Activated CD4-positive, alpha-beta T cell treated with anti-CD3 and anti-CD28 coated beads, Interleukin-10, Interleukin-2, amounts not matched to agents 100 ng/mL and 50 ng/mL, durations not matched to agents 16 hours and 8 hours (primary cell): ENCODE measurements at places on chromosomes 7 and 10.

GRCh38 chr10:104043185-104043830 lies 42.4 kb downstream of the COL17A1 start:
- DNase-seq = no peak

GRCh38 chr10:73576890-73577591 lies 14.1 kb downstream of the USP54 start:
- DNase-seq = no peak

GRCh38 chr7:125396466-125397151 lies 467.0 kb upstream of the POT1 start:
- no peak for DNase-seq

DNA sequence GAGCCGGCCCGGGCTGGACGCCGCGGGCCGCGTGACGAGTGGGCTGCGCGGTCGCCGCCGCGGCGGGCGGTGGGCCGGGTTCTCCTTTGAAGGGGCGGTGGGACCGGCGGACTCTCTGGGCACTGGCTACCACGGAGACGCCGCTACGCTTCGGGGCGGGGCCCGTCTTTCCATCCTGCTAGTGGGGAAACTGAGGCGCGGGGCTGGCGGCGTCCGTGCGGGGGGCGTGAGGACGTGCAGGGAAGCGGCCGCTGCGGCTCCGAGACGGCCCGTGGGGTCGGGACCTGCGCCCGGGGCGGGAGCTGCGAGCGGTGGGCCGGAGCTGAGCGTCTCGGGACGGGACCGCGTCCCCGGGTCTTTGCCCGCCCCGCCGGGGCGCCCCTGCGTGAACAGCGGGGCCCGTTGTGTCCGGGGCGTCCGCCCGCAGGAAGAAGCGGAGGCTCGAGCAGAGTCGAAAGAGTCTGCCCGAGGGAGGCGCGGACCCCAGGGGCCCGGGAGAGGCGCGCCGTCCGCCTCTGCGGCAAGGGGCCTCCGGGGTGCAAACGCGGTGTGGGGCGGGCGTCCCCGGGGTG lies 548 bp upstream of the BNIP3 start:
- no peak for DNase-seq

DNA sequence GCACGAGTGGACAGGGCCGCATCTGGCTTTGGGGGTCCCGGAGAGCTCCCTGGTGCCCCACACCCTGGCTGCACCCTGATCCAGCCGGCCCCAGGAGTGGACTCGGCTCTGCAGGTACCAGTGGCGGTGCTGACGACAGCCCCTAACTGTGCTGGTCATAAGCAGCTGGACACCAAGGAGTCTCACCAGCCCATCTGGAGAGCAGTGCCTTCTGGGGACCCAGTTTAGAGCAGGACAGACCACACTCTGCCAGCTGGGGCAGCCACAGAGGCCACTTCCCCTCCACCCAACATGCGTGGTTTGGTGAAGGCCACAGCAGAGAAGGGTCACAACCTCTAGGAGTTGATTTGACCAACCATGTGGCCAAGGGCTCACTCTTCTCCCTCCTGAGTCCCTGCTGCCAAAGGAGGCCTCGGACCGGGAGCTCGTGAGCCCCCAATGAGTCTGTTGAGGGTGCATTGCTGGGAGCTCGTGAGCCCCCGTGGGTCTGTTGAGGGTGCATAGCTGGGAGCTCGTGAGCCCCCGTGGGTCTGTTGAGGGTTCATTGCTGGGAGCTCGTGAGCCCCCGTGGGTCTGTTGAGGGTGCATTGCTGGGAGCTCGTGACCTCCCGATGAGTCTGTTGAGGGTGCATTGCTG lies 16.0 kb upstream of the INPP5A start:
- DNase-seq = no peak

DNA sequence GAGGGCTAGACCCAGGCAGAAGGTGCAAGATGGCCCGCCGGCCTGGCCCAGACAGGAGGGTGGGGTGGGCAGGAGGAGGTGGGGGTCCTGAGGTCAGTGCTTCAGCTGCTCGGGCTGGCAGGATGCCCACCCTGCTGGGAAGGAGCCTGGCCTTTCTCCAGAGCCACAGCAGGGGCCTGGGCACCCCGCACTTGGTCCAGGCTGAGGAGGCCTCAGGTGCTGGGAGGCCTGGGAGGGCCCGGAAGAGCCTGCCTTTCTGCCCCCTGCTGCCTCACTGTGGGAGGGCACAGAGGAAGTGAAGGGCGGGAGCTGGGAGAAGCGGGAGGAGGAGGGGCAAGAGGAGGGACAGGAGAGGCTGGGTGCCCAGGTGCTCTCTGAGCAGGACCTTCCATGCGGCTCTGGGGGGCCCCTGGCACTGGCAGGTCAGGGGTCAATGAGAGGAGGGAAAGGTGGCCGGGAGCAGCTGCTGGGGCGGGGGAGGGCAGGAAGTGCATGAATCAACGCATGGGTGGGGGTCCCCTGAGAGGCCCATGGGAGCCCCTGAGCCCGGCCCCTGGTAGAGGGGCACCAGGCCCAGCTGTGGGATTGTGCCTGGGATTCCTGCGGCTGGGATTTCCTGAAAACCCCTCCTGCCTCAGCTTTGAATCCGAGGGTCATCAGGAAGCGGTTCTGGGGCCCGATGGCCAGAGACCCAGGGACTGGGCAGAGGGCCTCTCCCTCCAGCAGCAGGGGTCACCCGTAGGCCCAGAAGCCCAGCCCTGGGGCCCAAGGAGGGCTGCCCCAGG lies 49.9 kb downstream of the PWWP2B start:
- DNase-seq = peak; percentile 87

DNA sequence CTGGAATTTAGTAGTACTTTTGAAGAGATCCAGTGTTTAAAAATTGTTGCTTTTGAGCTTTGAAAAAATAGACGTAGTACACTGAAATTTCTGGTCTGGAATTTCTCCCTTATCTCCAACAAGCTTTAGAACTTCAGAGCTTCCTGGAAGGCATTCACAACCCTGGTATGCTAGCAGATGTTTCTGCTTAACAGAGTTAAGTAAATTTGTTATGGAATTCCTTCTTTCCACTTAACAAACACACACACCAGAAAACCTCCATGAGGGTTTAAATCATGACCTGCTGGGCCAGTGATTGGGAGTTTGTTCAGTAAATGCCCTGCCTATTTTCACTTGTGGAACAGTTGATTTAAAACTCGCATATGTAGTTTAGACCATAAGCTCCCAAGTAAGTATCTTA lies 13.7 kb downstream of the ASB15 start:
- no peak for DNase-seq

DNA sequence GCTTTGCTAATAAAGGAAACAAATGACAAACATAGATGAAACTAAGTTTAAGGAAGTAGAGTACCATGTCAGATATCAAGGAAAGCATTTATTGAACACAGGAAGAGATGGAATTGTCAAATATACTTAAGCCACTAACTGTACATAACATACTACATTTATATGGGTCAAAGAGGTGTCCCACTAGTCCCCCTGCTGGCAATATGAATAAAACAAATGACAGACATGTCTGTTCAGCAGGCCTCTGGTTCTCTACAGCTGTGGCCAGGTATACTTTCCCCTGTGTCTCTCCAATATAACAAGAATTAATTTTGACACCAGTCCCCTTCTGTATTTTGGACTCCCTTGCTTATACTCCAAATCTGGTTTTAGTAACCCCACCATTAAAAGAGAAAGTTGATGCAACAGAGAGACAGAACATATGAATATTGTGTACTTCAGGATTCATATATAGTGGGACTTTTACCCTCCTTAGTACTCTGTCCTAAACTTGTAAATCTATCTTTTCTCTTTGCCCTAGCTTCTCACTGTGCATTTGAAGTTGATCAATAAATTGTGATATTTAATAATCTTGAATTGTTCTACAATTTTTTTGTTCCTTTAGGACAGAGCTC lies 42.9 kb downstream of the CD36 start:
- peak; percentile 6 for DNase-seq

DNA sequence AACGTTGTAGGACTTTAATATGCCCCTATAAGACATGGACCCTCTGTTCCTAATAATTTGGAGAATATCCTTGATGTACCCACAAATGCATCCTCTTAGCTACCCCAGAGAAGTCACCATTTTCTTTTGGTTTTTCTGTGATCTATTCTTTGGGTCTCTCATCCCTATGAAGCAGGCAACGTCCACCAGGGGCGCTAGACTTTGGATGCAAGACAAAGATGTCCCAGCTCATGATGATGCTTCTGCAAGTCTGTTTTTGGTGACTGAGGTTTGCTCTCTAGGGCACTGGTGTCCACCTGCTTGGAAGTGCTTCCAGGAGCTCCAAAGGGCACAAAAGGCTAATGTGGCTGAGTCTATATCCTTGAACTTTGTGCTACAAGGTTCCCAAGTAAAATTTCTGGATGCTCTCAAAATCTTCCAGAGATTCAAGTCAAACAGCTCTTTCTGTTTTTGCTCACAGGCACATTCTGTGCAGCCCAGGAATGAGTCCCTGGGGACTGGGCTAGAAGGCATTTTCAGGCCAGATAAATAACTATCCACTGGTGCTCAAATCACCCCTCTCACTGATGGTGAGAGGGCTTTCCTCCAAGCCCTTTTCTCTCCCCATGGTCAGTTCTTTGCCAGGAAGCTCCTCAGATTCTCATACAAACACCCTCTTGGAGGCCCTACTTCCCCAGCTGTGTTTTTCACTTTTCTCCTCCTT lies 166.4 kb downstream of the C7orf25 start:
- peak; percentile 35 for DNase-seq

DNA sequence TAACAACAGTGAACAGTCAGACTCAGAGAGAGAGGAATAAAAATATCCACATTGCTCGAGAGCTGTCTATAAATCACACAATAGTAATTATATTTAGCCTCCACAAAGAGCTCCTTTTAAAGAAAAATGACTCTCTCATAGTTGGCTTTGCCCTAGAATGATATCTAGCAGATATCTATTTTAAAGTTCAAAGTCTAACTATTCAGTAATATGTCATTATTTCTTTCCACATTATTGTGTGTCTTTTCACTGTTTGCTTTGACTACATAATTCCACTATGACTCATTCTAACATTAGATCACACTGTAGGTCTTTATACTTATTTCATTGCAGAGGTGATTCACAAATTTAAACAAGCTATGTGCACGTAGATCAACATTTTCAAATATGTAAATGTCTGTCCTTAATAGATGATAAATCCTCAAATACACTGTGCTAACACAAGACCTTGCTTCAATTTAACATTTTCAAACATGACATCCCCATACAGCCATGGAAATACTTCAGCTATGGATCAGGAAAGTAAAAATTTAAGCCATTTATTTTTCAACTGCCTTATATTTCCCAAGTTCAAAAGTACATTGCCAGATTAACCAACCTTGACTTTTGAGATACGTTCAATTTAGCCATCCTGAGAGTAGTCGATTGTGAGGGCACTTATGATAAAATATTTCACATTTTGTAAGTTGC lies 99.9 kb upstream of the AKR1E2 start:
- peak; percentile 18 for DNase-seq

- peak; percentile 57 for DNase-seq
Measured at GRCh38 chr10:14507176-14507575, 176.5 kb upstream of the FRMD4A start.

DNA sequence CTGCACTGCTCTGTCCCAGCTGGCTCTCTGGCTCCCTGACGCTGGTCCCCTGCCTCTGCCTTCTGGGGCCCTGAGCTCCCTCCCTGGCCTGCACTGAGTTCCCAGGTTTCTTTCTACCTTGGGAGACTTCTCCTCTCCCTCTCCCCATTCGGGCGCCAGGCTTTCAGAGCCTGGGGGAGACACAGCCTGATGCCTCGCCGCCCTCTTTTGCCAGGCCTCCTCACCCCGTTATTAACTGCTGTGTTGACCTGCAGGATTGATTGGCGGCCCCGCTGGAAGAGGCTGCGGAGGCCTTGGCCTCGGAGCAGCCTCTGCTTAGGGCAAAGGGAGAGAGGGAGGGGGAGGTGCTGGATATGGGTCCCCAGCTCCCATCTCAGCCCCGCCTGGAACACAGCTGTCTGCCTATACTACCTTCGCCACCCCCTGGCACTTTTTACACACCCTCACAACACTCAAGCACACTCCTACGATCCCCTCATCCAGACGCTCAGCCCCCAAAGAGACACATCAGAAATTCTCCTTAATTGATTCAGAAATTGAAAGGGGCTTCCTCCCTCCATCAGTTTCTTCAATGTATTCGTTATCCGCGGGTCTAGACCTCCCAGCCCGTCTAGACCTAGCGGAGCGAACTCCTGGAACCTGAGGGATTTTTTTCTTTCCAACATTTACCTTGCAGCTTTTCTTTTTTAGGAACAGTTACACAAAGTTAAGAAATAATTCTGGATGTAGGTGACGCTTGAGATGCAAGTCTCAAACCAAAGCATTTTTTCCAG lies 7.1 kb upstream of the PAX2 start:
- DNase-seq = no peak

- no peak for DNase-seq
Measured at GRCh38 chr10:127452568-127452967, 96.5 kb upstream of the NPS start.

DNA sequence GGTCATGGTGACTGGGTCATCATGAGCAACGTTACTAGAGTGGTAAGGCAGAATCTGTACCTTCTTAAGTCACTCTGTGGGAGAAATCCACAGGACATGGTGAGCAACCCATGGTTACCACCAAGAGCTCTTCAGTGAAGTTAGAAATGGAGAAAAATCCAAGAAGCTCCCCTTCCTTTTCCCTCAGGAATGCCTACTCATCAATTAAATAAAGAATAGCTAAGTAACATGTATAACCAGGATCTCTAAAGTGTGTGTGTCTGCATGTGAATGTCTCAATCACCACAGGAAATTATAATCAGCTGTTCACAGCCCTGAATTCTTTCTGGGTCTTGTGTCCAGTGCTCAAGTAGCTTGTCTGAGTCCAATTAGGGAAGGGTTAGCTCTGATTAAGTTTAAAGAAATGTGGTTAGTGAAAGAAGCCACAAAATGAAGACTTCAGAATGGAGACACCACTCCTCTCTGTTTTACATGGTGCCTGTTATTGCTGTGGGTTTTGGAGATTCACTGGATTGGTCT lies 73.2 kb downstream of the SEM1 start:
- no peak for DNase-seq

DNA sequence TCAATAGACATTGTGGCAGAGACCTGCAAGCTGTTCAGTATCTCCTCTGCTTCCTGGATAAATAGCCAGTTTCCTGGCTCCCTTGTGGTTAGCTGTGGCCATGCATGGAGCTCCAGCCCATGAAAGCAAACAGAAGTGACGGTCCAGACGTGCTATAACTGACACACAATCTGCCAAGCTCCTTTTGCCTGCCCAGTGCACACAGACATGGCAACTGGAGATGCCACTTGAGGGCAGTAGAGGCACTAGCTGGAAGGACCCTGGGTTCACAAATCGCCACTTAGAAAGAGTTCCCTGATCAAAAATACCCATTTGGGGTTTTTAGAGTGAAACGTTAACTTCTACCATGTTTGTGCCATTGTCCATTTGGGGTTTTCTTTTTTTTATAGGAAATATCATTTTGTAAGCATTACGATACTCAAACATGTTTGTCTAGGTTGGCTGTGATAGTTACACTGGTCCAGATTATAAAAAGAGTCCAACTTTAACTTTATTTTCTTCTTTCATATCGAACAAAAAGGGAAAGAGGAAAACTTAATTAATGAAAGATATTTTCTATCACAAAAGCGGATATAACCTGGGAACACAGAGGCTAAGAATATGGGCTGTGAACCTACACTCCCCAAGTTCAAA lies 31.3 kb downstream of the KIN start:
- peak; percentile 39 for DNase-seq

- DNase-seq = no peak
Measured at GRCh38 chr7:156833312-156833711, 59.7 kb downstream of the LMBR1 start.

- DNase-seq = no peak
Measured at GRCh38 chr7:45457591-45457990, 116.6 kb upstream of the ADCY1 start.

GRCh38 chr7:43295429-43295828 lies 183.0 kb downstream of the HECW1 start:
- no peak for DNase-seq
